ENCODE measurements at places on chromosomes 2 and 18.

GRCh38 chr2:21452678-21453077 is 328.9 kb downstream of the TDRD15 start:
- DNase-seq: peak; percentile 85

DNA sequence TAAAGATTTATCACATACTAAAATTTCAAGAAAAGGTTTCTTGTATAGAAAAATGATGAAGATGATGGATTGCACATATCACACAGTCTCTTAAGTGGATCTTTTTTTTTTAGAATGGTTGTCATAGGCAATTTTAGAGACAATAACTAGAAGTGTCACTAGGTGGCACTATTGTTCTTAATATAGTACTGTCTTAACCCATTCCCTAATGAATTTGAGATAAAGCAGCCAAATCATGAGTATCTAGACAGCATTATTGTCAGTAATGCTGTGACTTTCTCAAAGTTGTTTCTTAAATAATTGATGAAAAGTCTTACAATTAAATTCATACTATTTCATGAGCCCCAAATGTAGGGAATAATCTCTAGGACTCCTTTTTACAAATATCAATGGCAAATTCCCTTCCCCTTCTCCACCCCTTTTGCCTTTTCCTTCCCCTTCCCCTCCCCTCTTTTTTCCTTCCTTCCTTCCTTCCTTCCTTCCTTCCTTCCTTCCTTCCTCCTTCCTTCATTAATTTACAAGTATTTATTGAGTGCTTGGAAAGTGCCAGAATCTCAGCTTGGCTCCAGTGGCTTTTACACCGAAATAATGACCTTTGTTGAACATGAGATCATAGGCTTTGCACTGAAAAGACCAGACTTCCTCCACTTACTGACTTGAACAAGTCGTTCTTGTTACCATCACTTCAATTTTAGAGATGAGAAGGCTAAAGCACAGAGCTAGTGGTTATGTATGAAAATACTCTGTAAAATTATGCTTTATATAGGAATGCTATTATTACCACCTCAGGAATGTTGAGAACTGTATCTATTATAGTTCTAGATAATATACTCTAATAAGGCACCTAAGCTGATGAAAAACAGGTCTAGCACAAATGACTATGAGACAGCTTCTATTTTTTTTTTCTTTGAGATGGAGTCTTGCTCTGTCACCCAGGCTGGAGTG is 19.8 kb downstream of the MYL12B start:
- DNase-seq: peak; percentile 79

DNA sequence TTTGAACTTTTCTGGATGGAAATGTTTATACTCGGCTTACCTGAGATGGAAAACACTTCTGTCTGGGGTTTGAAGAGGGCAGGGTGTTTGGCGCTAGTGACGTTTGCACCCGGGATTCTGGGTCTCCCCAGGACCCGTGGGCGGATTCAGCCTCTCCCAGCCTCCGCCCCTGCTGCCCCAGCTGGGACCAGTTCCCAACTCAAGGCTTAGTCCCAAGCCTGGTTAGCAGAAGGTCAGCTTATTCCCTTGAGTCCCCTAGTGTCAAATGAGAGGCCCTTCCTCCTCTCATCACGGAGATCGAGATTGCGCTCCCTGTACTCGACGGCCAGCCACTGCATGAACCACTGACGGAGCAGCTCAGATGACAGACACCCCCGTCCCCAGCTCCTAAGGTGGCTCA is 123.2 kb downstream of the RTP5 start:
- no peak for DNase-seq

- no peak for DNase-seq
Observed at GRCh38 chr2:44579115-44579836, 217.5 kb downstream of the CAMKMT start.

DNA sequence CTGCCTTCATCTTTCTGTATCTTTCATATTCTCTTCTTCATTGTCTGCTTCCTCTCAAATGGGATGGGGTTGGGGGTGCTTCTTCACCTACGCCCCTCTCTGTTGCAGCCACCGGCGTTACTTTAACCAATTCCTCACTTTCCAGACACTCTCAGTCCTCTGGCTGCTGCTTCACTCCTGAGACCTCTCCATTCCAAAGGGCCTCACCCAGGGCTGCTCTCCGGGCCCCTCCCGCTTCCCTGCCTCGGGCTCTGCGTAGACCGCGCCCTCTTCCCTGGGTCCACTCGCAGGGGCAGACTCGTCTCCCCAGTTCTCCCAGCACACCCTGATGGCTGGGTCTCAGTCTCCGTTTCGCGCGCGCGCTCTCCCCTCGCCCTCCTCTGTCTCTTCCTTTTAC is 926 bp downstream of the SERPINB8 start:
- DNase-seq: peak; percentile 43

DNA sequence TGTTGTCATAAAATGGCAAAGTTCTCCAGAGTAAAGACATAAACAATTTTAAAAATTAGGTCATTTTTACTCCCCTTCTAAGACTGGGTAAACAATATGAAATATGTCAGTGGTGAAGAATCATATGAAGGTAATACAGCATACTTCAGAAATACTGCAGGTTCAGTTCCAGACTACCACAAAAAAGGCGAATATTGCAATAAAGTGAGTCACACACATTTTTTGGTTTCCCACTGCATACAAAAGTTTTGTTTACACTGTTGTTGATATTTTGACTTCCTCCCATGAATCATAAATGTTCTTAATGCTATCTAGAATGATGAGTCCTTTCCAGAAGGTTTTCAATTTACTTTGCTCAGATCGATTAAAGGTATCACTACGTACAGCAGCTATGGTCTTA is 73.5 kb downstream of the SMC6 start:
- no peak for DNase-seq

GRCh38 chr2:98908931-98909316 is 27.1 kb downstream of the CRACDL start:
- DNase-seq: no peak

DNA sequence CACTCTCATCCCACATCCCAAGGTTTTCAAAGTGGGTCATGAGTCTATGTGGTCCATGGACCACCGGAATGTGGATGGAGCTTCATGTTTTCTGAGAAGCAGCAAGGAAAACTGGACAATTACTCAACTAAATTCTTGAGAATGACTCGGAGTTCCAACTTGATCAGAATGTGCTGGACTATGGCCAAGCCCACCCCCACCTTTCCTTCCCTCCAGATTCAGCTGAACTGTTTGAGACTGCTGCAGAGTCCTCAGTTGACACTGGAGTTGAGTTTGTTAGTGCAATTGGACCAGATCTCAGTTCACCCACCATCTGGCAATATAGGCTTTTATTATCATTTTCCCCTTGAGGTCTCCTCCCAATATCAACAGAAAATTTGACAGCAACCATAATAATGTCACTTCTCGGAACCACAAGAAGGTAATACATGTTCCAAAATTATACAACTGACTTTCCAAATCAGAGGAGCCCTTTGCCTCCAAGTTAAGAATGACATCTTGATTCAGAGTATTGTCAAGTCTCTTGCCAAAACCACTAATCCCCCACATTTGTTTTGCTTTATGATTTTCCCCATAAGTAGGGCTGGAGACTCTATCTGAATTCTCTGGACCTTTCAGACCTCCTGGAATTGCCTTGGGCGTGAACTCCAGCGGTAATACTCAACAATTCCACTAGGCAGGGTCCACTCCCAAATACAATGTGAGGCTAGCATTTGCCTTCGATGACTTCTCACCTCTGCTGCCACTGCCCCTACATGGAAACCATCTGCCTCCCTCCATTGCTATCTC is 8.8 kb downstream of the COL4A4 start:
- DNase-seq: no peak

DNA sequence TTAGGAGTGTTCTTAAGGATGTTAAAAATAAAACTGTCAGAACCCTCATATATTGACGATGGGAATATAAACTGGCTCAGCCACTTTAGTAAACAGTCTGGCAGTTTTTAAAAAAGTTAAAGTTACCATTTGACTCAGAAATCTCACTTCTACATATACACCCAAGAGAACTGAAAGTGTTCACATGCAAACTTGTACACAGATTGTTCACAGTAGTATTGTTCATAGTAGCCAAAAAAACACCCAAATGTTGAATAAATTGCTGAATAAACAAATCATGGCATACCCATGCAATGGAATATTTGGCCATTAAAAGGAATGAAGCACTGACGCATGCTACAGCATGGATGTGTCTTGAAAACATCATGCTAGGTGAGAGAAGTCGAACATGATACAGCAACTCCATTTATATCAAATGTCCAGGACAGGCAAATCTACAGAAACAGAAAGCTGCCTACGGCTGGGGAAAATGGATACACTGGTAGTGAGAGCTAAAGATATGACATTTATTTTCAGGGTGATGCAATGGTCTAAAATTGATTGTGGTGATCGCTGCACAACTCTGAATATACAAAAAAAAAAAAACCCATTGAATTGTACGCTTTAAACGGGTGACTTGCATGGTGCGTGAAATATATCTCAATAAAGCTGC is 10.1 kb downstream of the RPL31 start:
- no peak for DNase-seq

DNA sequence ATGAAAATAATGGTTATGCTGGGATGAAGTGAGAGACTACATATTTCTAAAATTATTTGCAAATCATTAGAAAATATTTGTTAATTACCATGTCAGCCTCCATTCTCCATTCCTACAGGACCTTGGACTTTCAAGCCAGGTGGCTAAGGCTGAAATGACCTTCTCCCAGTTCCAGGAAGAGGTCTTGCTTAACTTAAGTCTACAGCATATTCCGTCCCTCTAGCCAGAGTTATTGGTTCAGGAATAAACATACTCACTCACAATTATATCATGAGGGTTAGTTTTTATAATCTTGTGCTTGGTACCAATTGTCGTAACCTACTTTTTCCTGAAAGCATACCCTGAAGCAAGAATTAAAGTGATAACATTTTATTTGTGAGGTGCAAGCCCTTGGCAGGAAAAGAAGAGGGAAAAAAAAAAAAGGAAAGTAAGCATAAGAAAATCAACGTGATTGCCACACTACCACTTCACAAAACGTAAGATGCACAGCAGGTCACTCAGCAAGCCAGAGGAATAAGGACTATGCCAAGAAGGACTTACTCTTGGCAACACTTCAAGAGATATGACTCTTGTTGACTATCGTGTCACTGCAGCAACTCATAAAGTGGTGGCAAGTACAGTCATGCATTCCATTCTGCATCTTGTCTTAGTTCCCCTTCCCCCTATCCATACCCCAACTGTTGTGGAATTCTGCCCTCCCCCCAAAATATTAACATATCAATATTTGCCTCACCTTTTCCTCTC is 479.1 kb downstream of the MBD2 start:
- DNase-seq: no peak

- DNase-seq: no peak
Observed at GRCh38 chr2:55133467-55134315, 83.4 kb upstream of the RTN4 start.

All from NCI-H345 (cell line).